ENCODE measurements at places on chromosomes 3 and 15.

GRCh38 chr3:118127992-118128391, 906.7 kb downstream of the IGSF11 start:
- DNase-seq, result no peak

DNA sequence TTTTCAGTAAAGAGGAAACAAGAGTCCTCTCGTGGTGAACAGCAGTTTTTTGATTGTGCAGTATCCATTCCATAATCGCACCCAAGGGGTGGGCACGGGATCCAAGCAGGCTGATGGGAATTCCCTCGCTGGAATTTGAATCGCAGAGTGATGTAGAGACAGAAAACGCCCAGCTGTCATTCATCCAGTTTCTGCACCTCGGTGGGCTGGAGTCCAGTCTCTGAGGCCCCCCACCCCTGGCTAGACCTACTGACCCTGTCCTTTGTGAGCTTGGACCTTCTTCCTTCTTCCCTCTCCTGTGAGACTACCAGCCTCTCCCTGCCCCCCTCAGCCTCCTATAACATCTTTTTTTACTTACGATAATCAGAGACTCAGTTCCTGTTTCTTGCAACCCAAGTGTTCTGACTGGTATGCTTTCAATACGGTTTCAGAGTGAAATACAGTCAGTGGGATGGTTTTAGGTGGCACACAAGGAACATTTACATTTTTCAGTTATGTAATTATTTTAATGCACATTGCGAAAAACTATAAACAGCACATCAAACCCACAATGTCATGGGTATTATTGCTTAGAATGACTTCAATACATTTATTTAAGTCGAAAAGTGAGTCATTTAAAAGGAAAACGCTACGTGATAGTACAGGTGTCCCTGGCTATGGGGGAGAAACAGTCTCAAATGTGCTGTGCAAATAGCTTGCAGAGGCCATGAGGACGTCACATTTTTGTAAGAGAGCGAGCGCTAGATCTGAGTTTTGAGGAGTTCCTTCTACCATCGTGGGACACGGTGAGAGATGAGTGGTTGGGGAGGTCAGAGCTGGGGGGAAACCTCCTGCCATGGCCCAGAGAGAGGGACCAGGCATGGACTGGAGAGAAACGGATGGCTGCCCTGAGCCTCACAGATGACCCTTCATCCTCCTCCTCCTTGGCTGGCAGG, 37.5 kb upstream of the CHST2 start:
- peak; percentile 4 for DNase-seq

GRCh38 chr3:31502803-31503221, 29.9 kb upstream of the STT3B start:
- DNase-seq, result no peak

- DNase-seq, result no peak
These were observed 40.5 kb upstream of the CCK start for GRCh38 chr3:42306499-42306898.

DNA sequence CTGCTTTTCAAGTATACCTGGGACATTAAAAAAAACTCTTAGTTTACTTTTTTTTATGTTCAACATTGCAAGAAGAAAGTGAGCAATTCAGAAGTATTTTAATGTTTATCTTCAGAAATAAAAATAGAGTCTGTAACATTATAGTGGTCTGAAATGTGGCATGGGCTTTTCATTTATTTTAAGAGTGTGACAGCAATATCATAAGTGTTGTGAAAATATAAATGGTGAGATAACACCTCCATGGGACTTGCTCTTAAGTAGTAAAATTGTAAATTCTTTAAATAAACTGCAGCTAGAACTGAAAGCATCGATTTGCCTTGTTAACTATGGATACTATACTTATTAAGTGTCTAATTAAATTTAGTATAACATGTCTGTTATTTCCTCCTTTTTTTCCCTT, 48.8 kb upstream of the ZCWPW2 start:
- DNase-seq, result no peak

- DNase-seq, result no peak
These were observed 11.5 kb downstream of the SEMA3F start for GRCh38 chr3:50166620-50167019.

DNA sequence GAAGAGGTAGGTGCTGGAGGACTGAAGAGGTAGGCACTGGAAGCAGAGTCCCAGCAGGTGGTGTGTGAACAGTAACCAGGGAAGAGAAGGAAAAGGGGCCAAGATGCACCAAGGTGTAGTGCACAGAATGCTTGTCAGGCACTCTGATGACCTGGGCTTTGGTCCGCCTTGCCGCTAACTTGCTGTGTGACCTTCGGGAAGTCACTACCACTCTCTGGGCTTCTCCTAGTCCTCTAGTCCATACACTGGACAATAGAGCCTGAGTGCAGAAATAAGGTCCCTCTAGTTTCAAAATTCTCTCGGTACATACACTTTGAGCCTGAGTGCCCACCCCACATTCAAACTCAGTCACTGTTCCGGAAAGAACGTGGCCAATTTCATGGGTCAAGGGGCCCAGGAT, 24.1 kb downstream of the ANP32A start:
- DNase-seq, result no peak

DNA sequence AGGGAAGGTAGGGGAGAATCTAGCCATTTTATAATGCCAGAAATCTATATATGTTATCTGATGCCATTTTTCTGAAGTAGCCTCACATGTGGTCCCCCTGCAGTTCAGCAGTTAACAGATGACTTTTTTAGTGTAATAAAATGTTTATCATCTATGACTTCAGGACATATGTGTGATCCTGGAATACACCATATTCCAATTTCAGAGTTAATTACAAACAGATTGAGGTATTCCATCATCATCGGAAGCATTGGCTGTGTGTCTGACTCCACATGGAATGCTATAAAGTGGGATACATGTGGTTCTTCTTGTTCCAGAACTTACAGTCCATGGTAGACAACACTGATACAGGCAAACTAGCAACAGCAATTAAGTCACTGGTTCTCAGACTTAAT, 45.9 kb upstream of the LIMD1 start:
- DNase-seq, result no peak

GRCh38 chr3:44439499-44440295, 37.8 kb downstream of the ZNF445 start:
- DNase-seq, result peak; percentile 83

DNA sequence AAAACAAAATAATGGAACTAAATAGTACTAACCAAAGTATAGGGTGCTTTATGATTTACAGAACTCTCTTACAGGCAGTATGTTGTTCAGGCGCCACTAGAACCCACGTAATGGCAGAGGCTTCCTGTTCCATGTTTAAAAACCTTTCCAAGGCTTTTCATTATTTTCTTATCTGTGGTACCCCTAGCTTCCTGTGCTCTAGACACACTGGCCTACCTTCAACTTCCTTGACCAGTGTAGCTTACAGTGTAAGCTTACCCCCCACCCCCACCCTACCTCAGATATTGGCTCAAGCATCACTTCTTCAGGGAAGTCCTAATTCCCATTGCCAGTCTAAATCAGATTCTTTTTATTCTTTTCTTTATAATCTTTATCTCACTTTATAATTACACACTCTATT, 2.9 kb downstream of the NR2C2 start:
- no peak for DNase-seq

DNA sequence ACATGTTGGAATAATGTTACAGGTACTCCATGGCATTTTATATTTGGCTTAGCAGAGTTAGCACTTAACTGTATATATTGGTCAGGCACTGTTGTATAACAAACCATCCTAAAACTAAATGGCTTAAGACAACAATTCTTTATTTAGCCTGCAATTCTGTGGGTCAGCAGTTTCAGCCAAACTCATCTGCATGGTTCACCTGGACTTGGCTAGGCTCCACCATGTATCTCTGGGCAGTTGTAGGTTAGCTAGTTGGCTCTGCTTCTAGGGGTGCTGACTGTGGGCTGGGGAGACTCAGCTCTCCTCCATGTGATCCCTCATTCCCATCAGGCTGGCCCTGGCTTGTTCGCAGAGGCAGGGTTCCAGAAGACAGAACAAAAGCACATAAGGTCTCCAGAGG, 34.4 kb downstream of the RARB start:
- DNase-seq, result no peak

GRCh38 chr3:71376911-71377310, 206.6 kb downstream of the FOXP1 start:
- no peak for DNase-seq

GRCh38 chr3:19744047-19744446, 190.0 kb downstream of the EFHB start:
- DNase-seq, result no peak

- DNase-seq, result no peak
These were observed 15.5 kb downstream of the SRPRB start for GRCh38 chr3:133820889-133821675.

DNA sequence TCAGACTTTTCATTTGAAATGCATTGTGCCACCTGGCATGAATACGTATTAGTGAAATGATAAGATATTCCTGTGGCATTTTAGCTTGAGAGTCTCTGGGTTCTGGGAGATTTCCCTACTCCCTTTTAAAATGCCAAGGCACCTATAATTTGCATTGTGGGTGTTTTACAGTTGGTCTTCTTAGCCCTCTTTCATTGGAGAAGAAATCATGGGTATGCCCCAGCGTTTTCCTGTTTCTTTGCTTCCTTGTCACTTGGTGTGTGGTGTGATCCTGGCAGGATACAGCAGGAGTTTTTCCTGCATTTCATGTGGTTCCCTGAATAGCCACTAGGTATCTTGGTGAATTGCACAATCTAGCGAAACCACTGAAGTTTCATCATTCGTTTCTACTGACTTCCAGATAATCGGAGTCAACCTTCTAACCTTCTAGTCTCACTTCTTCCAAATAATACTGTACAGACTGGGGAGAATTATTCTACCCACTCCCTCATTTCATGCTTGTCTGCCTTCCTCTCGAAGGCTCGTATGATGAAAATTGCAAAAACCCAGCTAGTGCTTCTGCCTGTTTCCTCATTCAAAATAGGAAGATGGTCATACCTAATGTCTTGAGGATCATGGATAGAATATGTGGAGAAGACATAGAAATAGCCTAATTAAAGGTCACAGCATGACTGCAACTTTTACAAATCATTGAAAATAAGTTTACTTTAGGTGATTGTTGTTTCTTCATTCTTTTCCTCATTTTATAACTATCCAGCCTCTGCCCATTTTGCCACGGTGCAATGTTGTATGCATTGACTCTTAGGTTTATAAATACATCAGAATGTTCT, 2.6 kb downstream of the BHLHE40 start:
- no peak for DNase-seq

- no peak for DNase-seq
These were observed 2.6 kb downstream of the SPTBN5 start for GRCh38 chr15:41891226-41891625.

- no peak for DNase-seq
These were observed 421.8 kb upstream of the TBL1XR1 start for GRCh38 chr3:177618873-177619733.
